Aorta (tissue), 5 donors: ENCODE measurements at places on chromosomes 2 and 18. TPM values are rescaled to one million over a fixed set of nuclear protein-coding genes. Genes with fewer than 3 reads are reported as not detected.

Gene LYPD1
- total RNA-seq = 1.2 TPM

- no peak for DNase-seq
These were observed 83.4 kb downstream of the EHD3 start for GRCh38 chr2:31317396-31317795.

Gene LPIN2
- total RNA-seq = 34.8 TPM

DNA sequence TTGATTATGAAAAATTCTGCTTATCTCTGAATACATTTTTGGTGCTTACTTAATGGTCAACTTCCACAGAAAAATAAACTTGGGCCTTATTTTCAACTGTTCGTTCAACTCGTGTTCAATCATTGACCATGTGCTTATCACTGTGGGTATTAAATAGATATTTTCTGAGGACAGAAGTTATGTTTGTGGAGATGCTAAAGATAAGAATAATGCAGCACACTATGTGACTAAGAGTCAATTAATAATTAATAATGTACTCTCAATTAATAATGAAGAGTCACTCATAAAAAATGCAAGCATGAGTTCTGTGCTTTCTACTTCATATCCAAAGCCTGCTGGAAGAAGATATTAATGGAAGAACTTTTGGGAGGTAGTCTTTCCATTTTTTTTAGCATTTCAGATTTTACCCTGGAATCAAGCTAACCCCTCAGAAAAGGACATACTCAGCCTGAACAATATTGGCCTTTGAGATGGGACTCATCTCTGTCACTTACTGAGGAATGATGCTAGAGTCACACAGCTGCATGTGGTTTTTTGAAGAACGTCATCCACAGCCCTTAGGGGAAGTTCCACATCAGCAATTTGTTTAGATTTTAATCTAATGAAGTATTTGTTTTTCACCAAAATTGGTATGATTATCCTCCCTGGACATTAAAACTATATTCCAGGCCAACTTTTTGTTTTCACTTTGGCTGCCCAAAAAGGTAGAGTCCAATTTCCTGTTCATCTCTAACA lies 191.9 kb upstream of the CRIM1 start:
- DNase-seq = no peak

Gene POU3F3
- not detected for total RNA-seq

Gene KIF3C
- 13.5 TPM for total RNA-seq

DNA sequence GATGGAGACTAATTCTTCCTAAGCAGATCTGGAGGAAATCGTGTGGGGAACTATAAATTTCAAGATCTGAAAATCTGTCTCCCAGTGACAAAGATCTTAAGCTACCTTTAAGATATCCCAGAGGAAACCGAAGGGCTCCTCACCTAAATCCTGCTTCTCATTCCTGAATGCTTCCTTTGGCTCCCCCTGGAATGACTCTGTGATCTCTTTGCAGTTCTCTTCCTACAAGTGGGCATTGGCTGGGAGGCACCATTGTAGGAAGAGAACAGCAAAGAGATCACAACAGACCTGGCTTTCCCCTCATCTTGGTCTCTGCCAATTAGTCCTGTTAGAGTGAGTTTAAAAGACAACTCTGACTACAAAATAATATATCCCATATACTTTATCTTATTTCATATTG lies 70.0 kb upstream of the KCNH7 start:
- DNase-seq = no peak

DNA sequence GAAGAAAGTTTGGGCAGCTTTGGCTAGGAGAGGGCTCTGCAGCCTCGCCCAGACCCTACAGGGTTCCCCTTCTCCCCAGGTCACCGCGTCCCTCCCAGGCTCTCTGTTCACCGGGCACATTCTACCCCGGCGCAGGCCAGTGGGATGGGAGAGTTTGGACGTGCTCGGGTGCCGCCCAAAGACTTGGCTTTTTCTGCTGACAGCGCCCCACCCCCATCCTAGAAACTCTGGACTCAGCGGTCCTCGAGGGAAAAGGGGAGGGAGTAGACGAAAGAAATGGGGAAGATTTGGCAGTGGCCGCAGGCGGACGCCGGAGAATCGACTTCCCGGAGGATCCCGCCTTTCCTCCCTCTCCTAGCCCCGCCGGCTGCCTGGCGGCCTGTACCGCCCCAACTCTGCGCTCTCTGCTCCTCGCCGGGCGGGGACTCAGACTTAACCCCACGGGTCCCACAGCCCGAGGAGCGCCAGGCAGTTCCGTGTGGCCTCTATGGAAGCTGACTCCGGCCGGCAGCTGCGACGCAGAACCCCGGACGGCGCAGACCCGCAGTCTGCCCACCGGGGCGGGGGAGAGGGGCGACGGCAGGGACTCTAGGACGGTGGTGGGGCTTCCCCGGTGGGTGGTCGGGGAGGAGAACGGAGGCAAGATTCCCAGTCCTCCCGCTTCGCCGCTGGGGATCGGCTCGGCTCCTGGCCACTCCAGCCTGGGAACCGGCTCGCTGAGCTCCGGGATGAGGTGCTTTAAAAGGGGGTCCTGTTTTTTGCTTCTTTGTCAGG lies 863 bp upstream of the SIX2 start:
- peak; percentile 93 for DNase-seq

- no peak for DNase-seq
These were observed 848.0 kb downstream of the RNF144A start for GRCh38 chr2:7765236-7765635.

- DNase-seq = no peak
These were observed 48.9 kb downstream of the POLR1A start for GRCh38 chr2:86056590-86057331.

Gene NT5DC4
- not detected for total RNA-seq

GRCh38 chr2:113342650-113343049 lies 63.9 kb upstream of the PAX8 start:
- no peak for DNase-seq

GRCh38 chr2:199975273-199975895 lies 20.0 kb downstream of the MAIP1 start:
- DNase-seq = no peak

GRCh38 chr2:124668161-124668560 lies 643.1 kb downstream of the CNTNAP5 start:
- no peak for DNase-seq

- DNase-seq = no peak
These were observed 208.3 kb upstream of the HDAC4 start for GRCh38 chr2:239609162-239609561.

Gene KYNU
- 6.8 TPM for total RNA-seq

Gene TMEM163
- 0.36 TPM for total RNA-seq

DNA sequence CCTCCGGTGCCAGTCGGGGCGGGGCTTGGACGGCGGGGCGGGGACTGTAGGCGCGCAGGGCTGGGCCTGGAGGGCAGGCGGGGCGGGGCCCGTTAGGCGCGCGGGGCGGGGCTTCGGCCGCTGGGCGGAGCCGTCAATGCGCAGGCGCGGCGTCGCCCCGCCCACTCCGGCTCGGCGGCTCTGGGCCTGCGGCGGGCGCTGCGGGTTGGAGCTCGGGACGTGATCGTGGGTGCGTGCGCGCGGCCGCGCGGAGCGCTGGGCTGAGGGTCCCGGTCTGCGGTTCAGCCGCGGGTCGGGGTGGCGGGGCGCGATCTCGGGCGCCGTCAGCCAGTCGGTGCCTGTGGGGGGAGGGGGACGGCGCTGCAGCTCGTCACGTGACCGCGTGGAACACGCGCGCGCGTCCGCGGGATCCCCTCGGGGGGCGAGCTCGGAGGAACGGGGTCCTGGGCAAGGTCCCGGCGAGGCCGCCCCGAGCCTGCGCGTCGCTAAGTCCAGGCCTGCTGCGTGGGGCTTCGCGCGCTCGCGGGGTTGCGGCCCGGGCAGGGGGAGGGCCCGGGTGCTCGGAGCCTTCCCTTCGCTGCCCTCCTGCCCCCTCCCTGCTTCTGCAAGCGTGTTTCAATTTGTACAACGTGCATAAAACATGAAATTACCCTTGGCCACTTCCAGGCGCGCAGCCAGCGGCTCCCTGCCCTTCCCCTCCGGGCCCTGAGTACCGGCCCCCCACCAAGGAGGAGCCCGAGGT lies at the start of gene D2HGDH:
TSS of gene D2HGDH (plus strand) at position 164 of the 742 bp plus-strand sequence. CDS start 595 bp downstream, outside the sequence.
- DNase-seq = peak; percentile 96

Gene E2F6
- total RNA-seq = 13.4 TPM

DNA sequence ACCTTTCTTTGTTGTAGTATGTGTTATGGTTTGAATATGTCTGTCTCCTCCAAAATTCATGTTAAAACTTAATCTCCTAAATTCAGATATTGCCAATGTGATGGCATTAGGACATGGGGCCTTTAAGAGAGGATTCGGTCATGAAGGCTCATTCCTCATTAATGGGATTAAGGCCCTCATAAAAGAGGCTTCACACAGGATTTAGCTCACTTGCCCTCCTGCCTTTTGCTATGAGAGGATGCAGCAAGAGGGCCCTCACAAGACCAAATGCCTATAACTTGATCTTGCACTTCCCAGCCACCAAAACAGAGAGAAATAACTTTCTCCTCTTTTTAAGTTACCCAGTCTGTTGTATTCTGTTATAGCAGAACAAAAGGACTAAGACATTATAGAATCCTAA lies 19.7 kb downstream of the ZBTB14 start:
- DNase-seq = no peak

GRCh38 chr2:172053486-172053885 lies 31.8 kb upstream of the DLX1 start:
- no peak for DNase-seq
